ENCODE measurements at places on chromosomes 6 and 20.

- peak; percentile 42 for DNase-seq
Measured at GRCh38 chr20:50130995-50131394, 18.0 kb upstream of the UBE2V1 start.

DNA sequence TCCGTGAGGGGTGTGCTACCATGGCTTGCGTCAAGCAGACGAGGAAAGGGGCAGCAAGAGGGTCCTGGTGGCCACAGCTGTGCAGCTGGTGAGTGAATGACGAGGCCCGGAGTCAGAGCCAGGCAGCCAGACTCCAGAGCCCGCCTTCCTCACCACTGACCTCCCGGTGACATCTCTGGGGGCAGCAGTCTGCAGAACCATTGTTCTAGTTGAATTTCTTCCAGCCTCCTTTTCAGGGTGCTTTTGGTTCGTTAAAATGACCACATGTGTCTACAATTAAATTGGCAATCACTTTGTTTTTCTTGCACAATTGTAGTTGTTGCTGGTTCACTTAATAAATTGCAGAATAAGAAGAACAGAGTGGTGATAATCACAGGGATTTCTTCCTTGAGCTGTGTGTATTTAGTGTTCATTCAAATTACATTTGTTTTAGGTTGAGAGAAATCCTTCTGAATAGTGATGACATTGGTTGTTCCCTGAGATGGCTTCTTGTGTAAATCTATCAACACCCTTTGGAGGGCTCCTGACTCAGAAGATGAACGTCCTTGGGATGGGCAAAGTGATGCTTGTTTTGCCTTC is 96.4 kb downstream of the TULP4 start:
- DNase-seq = no peak

DNA sequence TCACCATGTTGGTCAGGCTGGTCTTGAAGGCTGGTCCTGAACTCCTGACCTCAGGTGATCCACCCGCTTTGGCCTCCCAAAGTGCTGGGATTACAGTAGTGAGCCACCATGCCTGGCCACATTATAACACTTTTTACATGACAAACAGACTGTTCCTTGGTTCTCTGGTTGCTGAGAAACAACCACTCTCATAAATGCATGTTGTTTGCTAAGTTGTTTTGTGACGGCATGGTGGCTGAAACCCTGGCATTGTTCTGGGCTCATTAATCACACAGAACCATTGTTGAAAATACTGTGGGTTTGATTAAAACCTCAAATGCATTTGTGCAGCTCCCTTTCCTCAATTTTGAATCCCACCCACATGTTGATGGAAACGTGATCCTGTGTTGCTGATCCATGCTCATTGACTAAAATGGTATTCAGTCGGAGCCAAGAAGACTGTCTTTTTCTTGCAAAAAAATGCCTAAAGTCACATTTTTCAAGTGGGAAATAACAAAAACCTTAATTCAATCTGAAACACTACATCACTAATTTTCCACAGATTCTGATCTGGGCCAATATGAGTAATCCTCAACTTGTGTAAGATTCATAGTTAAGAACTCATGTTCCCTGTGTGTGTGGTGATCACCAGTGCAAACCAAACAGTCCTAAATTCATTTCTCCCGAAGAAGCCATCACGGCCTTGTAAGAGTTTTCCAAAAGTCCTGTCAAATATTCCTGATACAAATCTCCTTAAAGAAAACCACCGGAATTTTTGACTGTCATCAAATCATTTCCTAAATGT is 132.8 kb downstream of the FNDC1 start:
- no peak for DNase-seq

GRCh38 chr6:8100159-8100854 is 2.0 kb downstream of the EEF1E1 start:
- DNase-seq = no peak

- DNase-seq = no peak
Measured at GRCh38 chr6:163835439-163836171, 421.1 kb downstream of the QKI start.

GRCh38 chr6:142359271-142359960 is 57.6 kb downstream of the ADGRG6 start:
- DNase-seq = no peak

DNA sequence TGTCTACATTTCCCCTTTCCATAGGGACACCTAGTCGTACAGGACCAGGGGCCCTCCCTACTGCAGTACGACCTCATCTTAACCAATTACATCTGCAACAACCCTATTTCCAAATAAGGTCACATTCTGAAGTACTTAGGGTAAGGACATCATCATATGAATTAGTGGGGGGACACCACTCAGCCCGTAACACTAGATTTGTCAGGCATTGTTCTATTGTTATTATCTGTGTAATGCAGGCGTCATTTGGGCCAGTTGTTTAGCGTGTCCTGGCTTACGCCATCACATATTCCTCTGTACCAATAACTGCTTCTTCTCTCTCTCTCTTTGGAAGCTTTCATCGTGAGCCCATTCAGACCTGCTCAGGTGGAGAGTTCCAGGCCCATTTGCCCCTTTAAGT is 89.3 kb downstream of the CAP2 start:
- DNase-seq = no peak

GRCh38 chr20:35451295-35451694 is 4.1 kb upstream of the CEP250 start:
- no peak for DNase-seq

- DNase-seq = no peak
Measured at GRCh38 chr6:163513003-163513402, 98.5 kb downstream of the QKI start.

GRCh38 chr6:39853604-39854003 is 61.4 kb downstream of the DAAM2 start:
- DNase-seq = no peak

DNA sequence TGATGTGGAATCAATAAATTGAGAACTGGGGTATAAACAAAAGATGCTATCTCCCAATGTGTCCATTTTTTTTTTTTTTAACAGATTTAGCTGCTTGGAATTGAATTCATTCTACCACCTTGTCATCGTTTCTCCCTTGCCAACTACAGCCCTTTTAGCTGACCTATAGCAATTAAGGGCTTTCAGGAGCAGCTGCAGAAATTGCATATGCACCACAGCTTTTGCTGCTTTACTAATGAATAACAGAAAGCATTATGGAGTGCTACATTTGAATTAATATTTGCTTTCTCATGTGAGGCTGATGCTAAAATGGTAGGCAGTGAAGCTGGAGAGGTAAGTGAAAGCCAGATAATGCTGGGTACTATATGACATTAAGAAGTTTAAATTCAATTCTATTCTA is 5.7 kb downstream of the SESN1 start:
- no peak for DNase-seq

GRCh38 chr6:143839196-143839595 is 3.9 kb upstream of the LTV1 start:
- DNase-seq = no peak

DNA sequence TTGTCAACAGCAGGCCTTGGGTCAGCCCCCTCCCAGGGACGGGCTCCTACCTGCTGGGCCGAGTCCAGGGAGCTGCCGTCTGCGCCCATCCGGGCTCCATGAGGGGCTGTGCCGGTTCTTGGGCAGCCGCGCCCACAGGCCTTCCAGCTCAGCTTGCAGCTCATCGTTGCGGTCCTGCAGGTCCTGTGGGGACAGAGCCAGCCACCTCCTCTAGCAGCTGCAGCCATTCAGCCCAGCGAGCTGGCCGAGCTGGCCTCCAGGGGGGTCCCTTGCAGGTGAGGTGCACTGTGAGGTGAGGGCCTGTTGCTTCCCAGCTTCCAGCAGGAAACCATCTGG is 74.4 kb downstream of the GINS1 start:
- no peak for DNase-seq

- DNase-seq = no peak
Measured at GRCh38 chr6:14478381-14479225, 361.0 kb downstream of the CD83 start.

DNA sequence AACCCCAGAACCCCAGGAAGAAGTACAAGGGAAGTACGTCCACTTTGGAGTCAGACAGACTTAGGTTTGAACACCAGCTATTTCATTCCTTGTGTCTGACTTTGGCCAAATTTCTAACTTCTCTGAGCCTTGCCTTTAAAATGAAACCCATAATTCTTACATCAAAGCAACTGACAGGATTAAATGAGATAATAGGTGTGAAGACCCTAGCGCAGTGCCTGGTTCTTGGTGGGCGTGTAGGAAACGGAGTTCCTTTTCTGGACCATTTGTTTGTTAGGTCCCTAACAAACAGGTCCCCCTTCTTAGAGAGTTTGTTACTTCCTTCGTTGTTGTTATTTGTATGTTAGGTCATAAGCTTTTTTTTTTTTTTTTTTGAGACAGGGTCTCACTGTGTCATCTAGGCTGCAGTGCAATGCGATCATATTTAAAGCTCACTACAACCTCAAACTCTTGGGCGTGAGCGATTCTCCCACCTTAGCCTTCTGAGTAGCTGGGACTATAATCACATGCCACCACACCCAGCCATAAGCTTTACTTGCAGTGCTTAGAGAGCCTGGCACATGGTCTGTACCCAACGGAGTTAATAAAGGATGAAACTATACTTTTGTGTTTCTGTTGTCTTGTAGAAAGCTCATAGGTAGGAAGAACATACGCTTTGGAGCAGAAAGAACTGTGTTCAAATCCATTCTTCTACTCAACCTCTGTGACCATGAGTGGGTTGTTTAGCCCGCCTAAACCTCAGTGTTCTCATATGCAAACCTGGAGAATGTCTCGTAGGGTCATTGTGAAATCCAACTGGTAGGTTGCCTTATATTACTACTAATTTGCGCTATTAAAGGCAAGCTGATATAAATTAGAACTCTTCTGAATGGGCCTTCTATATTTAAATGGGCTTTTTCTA is 21.8 kb upstream of the MROH8 start:
- no peak for DNase-seq

DNA sequence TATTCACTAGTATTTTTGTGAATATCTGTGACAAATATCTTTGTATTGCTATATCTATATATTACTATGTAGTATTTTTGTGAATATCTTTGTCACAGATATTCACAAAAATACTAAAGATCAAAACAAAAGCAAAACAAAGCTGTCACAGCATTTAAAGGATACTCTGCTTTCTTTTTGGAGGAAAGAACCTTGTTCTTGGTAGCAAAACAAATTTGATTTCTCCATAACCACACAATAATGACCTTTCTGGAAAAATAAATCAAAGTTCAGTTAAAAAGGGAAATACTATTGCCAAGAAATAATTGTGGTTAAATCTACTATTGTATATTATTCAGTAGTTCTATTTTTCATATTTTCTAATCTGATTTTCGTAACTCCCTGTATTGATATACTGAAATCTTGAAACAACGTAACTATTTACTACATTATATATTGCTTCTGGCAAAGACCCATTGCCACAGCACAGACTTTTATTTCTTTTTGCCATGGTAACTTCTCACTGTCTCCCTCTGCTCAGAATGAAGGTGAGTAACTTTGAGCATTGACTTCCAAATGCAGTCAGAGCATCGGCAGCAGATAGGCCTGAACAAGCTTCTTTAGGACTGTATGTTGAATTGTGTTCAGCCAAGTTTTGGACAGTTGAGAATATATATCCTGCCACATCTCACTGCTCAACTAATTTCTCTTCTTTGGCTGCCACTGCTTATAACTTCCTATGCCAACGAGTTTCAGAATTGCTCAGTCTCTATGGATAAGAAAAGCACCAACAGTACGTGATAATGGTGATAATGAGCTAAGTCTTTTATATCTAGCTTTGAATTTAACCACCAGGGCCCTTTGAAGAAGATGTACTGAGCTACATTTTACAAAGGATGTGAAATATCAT is 1097.2 kb upstream of the GJE1 start:
- no peak for DNase-seq

GRCh38 chr20:14888134-14888533 is 550.7 kb upstream of the FLRT3 start:
- no peak for DNase-seq

GRCh38 chr6:66556936-66557335 is 849.9 kb upstream of the EYS start:
- DNase-seq = no peak

DNA sequence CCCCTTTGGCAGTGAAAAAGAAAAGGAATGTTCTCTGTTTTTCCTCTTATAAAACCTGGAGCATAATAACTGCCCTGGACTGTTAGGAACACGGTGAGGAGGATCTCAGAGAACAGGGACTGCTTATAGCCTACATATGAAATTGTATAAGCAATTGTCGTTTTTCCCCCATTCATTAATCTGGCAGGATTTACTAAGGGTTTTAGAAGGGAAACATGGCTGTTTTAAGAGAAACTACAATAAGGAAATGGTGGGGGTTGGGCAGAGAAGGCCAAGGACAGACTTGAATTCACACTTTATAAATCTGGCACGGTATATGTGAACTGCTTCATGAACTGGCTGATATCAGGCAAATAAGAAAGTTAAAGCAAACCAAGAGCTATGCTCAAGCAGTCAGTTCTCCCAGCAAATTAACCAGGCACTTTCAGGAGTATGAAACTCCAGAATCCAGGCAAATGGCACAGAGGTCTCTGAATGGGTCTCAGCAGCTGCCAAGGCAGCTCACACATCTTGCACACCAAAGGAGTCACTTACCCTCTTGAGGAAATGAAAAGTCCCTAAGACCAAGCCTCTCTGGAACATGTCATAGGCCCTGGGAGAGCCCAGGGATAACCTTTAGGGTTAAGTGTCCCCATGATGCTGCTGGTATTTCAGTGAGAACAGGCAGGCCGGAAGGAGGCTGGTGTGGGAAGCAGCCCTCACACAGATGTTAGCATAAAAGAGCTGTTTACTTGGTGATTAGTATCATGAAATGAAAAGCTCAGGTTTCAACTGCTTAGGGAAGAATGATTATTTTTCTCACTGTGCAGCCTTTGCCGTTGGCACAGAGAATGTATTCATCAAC is 260.5 kb upstream of the MARCKS start:
- no peak for DNase-seq

DNA sequence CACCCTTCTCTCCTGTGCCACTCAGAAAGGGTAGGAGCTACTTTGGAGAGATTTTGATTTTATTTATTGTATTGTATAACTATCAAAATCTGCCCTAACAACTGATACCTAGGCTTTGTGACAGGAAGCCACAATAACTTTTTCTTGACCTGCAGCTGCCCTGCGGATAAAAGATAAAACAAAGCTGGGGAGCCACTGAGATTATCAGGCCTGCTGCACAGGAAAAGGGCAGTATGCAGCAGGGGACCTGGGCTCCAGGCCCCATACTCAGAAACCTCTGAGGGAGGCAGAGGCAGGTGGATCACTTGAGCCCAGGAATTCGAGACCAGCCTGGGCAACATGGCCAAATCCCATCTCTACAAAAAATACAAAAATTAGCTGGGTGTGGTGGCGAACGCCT is 980 bp upstream of the SNX21 start:
- DNase-seq = no peak

DNA sequence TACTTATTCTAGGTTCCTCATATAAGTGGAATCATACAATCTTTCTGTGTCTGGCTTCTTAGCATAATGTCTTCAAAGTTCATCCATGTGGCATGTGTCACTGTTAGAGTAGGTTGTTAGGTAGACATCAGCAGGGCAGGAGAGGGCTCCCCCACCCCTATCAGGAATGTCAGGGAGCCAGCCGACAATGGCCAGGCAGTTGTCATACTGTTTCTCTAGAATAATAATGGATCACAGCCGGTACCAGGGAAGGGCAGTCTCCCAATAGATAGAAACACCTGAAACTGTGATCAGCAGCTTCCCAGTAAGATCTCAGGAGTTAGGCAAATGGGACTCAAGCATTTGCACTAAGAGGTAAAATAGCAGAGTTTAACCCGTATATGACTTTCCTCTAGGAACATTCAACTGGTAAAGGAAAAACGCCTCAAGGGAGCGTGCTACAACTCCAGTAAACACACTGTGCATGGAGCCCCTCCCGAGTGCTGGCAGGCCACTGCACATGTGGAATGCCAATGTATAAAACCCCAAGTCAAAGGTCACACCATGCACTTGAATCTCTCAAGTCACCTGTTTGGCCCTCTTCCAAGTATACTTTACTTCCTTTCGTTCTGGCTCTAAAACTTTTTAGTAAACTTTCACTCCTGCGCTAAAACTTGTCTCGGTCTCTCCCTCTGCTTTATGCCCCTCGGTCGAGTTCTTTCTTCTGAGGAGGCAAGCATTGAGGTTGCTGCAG is 29.8 kb upstream of the SIRT5 start:
- no peak for DNase-seq

Data from thyroid gland (tissue), 4 donors.